Left colon (tissue), 2 donors: ENCODE measurements at places on chromosomes 16 and 17. TPM values are rescaled to one million over a fixed set of nuclear protein-coding genes. Genes with fewer than 3 reads are reported as not detected.

DNA sequence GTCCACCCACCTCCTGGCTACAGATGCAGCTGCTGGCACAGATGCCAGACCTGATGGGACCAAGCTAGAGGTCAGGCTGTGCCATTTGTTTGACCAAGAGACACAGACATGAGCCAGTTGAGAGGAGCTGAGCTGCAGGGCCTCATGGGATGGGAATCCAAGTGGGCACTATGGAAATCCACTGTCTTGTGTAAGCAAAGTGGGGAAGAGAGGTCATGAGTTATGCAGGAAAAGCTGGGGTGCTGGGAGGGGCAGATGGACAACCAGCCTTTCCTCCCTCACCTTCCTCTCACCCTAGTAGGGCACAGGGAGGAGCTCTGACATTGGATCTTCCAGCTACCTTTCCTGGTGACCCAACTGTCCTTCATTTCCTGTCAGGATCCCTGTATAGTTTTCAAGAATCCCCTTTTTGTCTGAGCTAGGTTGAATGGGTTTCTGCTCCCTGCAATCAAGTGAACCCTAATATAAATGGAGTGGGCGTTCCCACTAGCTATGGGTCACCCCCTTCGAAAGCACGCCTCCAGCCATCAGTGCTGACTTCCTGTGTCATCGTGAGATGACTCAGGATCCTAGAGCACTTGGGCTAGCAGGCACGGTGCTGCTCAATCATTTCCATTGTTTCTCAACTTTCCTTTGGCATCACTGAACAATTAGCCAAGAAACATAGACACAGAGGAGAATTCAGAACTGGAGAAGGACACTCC lies 13.6 kb downstream of the ATPAF2 start:
- DNase-seq = no peak

GRCh38 chr17:7854851-7855659 lies at the start of gene TMEM88:
Gene TMEM88 (plus strand): TSS chr17:7855066. CDS start chr17:7855075, 9 bp downstream.
- DNase-seq = peak; percentile 49

GRCh38 chr16:29910819-29911675 lies 10.8 kb downstream of the ASPHD1 start:
- DNase-seq = no peak

DNA sequence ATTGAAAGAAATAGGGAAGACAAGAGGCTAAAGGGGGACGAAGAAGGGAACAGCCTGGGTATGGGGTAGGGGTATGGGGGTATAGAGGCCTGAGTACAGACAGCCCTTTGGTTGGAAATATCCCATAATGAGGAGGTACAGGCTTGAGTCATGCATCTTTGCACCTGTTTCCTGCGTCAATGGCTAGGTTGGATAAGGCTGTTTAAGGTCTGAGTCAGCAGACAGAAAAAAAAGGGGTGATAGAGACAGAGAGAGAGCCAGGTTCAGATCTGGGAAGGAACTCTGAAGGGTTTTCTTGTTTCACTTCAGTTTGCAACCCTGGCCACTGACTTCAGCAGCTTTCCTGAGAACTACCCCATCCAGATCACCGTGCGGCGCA lies 8.5 kb downstream of the FNDC8 start:
- DNase-seq = no peak

GRCh38 chr16:1470481-1471251 lies 4.2 kb downstream of the CLCN7 start:
- no peak for DNase-seq

DNA sequence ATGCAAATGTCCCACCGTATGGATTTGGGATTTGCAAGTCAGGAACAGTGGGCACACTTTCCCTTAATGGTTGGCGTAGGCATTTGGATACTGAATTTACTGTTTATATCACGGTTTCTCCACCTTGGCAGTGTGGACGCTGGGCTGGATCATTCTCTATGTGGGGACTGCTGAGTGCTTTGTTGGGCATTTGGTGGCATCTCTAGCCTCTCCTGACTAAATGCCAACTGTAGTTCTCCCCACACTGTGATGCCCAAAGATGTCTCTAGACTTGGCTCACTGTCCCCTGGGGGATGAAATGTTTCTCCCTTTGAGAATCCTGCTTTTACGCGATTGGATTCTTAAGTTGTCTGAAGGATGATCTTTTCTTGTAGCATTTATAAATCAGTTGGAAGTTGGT lies 49.0 kb downstream of the RBFOX1 start:
- no peak for DNase-seq

GRCh38 chr17:4442582-4442981 lies 8.8 kb downstream of the SPNS3 start:
- no peak for DNase-seq

DNA sequence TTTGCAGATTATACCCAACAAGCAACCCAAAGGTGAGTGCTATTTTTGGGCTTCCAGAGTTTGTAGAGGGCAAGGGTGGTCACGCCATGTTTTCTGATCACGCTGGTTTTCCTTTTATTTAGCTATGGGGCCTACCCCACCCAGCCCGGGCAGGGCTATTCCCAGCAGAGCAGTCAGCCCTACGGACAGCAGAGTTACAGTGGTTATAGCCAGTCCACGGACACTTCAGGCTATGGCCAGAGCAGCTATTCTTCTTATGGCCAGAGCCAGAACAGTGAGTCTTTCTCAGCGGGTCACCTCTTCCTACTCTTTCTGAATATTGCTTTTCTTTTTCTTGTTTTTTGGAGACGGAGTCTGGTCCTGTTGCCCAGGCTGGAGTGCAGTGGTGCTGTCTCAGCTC lies 2.5 kb downstream of the FUS start:
- DNase-seq = no peak

DNA sequence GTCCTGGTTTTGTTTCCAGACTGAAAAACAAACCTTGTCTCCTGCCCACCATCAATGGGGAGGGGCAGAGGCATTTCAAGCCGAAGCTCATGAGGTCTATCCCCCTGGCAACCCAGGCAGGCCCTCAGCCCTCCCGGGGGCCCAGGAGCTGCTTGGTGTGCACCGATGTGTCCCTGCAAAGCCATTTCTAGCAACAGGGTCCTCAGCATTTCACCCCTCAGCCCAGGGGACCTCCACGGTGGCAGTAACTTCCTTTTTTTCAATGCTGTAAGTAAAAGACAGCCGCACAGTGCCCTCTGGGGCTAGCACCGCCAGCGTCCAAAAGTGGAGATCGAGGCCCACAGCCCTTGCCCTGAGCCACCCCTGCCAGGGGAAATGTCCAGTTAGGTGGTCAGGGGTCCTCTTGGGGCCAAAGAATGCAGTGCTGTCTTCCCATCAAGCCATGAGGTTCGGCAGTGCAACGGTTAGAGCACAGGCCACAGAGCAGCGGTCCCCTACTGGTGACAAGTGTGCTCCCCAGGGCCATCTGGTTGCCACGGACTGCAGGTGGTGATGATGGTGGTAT lies 79.9 kb downstream of the LITAF start:
- no peak for DNase-seq

- DNase-seq = no peak
Measured at GRCh38 chr17:42565523-42566214, 1.2 kb upstream of the MLX start.

GRCh38 chr16:66693149-66693548 lies 3.4 kb downstream of the CMTM4 start:
- DNase-seq = no peak

- DNase-seq = no peak
Measured at GRCh38 chr16:84600343-84601229, 17.3 kb downstream of the COTL1 start.

GRCh38 chr16:81388357-81388756 lies 56.3 kb upstream of the CMIP start:
- no peak for DNase-seq

GRCh38 chr17:50053654-50053960 lies 2.3 kb upstream of the ITGA3 start:
- DNase-seq = no peak

DNA sequence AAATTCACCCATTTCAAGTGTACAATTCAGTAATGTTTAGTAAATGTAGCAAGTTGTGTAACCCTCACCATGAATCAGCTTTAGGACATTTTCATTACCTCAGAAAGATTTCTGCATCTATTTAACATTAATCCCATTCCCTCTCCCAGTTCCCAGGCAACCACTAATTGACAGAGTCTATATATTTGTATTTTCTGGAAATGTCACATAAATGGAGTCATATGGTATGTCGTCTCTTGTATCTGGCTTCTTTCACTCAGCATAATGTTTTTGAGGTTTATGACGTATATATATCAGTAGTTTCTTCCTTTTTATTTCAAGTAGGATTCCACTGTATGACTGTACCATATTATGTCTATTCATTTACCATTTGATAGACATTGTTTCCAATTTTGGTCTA lies 199.8 kb downstream of the CYB561 start:
- DNase-seq = no peak

DNA sequence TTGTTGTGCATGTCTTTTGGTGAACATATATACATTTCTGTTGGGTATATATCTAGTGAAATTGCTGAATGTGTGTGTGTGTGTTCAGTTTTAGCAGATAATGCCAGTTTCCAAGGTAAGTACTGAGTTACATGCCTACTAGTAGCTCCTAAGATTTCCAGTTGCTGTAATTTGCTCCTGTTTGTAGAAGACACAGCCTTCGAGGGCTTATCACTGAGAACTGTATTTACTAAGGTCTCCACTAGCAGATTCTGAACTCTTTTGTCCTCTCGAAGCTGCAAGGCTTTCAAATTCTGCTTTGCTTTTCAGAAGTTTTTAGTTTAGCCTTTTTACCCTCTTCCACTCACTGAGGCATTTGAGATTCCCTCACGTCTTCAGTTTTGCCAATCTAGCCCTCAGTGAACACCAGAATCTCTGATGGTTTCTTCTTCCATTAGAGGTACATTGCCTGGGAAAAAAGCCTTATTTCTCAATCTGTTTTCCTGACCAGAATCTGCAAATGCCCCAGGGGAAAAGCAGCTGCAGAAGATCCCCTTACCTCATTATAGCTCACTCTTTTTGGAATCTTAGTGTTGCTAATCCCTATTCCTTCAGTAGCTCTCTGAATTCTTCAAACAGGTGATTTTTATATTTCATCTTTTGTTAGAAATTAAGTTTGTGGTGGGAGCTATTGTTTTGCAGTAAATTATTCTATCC lies 52.9 kb downstream of the NF1 start:
- no peak for DNase-seq

DNA sequence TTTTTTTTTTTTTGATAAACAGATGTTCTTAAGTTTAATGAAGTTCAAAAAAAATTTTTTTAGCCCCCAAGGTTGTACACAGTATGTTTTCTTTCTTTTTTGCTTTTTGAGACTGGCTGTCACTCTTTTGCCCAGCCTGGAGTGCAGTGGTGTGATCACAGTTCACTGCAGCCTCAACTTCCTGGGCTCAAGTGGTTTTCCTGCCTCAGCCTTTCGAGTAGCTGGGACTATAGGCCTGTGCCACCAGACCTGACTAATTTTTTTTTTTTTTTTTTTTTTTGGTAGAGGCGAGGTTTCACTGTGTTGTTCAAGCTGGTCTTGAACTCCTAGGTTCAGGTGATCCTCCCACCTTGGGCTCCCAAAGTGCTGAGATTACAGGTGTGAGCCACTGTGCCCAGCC lies 12.8 kb downstream of the ITGAE start:
- no peak for DNase-seq

DNA sequence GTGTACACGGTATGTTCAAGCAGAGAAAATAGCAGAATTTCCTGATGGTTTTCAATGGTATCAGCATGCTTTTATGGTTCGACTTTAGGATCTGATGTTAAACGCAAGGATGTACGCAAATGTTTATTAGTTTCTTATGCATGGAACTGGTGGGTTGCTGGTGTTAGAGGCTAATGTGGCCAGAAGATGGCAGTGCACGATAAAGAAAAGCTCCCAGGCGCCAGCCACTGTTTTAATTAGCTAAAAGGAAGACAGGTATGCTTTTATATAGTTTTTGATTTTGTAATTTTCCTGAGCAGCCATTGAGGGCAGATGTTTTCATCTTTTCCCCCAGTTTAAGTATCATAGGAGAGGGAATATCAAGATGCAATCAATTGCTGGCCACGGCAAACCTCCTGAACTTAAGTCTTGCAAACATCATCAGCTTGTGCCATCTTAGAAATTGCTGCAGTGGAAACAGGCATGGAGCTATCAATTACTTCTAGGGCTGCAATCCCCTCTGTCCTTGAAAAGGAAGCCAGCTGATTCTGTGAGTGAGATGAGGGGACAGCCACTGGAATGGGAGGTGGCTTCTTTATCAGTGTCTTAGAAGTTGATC lies 648.5 kb upstream of the RBFOX1 start:
- no peak for DNase-seq

- no peak for DNase-seq
Measured at GRCh38 chr17:73539166-73539565, 105.1 kb downstream of the SDK2 start.

DNA sequence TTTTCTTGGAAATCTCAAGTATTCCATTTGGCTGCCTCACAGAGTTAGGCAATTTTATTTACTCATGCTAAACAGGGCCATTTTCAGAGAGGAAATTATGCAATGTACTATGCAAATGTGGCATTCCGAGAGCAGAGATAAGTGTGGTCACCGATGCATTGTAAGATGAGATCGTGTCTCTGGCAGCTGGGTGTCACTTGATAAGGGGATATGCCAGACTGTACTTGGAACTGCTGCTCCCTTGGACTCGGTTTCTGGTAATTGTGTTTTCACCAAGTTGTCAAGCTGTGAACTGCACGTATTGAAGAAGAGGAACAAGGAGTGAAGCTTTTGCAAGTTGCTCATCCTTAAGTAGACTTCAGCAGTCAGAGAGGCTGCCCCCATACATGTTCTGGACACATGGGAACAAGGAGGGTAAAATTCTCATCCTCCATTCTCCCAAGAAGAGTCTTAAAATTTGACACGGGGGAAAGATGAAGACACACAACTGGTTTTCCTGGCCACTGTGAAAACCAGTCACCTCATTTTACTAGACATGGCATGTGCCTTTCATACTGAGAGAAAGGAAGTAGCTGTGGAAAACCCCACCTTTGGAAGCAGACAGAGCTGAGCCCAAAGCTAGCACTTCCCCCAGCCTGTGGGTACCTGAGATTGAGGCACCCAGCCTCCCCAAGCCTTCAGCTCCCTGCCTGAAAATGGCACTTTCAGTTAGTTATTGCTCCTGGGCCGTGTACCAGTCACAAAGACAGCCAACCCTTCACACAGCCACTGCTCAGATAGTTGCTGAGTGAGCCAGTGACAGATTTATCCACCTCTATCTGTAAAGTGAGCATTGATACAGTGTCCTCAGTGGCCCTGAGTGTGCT lies 150.7 kb downstream of the SOCS1 start:
- DNase-seq = no peak

GRCh38 chr17:28475151-28475900 lies 1.9 kb downstream of the SLC13A2 start:
- peak; percentile 41 for DNase-seq

- DNase-seq = no peak
Measured at GRCh38 chr17:13051915-13052314, 34.1 kb upstream of the ELAC2 start.

GRCh38 chr17:66135896-66136295 lies 56.0 kb downstream of the CEP112 start:
- no peak for DNase-seq

ACE gene
- total RNA-seq = 31.9 TPM

TIGD7 gene
- total RNA-seq = 2.1 TPM

CARD14 gene
- 0.64 TPM for total RNA-seq

KRT33A gene
- total RNA-seq = not detected

USP43 gene
- total RNA-seq = 14.4 TPM

MT4 gene
- not detected for total RNA-seq

NT5M gene
- 1.6 TPM for total RNA-seq
